ENCODE measurements at places on chromosomes 4 and X. TPM values are rescaled to one million over a fixed set of nuclear protein-coding genes. Genes with fewer than 3 reads are reported as not detected.

- peaks cover 7% of the 10 kb centered on the region for H3K4me1 ChIP-seq
- no peak overlapping the region for H3K27ac ChIP-seq
- H3K27me3 ChIP-seq = no peaks in the 10 kb centered on the region
- DNase-seq = no peak
Observed at GRCh38 chr4:126372634-126373033, 1057.9 kb downstream of the FAT4 start.

GRCh38 chr4:173009129-173009823 lies 159.3 kb upstream of the GALNT7 start:
- no peaks in the 10 kb centered on the region for H3K4me1 ChIP-seq
- DNase-seq = no peak
- no peak overlapping the region for H3K4me3 ChIP-seq
- H3K27me3 ChIP-seq = no peaks in the 10 kb centered on the region

DNA sequence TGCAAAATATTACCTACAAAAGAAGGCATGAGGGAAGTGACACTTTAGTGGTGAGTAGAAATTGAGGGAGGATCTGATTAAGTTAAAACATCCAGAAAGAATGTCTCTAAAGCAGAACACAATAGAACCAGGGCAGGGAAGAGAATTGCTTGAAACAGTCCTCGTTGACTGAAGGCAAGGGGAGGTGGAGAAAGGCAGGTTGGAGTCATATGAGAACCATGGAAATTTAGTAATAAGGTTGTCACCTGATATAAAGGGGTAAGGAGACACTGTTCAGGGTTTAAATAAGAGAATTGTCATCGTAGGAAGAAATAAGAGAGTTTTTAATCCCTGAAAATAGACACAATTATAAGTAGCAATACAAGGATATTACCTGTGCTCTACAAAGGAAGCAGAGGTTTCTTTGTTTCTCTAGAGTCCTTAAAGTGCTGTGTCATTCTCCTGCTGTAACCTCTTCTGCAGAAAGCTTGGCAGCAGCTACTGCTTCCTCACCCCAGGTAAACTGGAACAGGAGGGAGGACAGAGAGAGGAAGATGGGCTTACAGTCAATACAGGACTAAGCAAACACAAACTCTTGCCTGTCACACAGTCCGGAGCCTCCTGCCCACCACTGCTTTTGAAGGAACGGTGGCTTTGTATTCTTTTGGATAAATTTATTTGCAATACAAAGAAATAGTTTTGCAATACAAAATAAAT lies 258.4 kb downstream of the PPARGC1A start:
- H3K4me3 ChIP-seq = no peak overlapping the region
- no peaks in the 10 kb centered on the region for H3K4me1 ChIP-seq
- no peaks in the 10 kb centered on the region for H3K36me3 ChIP-seq

Gene PPARGC1A
- total RNA-seq = 11.3 TPM

Gene DRP2
- 0.05 TPM for total RNA-seq

Gene ZNF185
- 64.8 TPM for total RNA-seq

DNA sequence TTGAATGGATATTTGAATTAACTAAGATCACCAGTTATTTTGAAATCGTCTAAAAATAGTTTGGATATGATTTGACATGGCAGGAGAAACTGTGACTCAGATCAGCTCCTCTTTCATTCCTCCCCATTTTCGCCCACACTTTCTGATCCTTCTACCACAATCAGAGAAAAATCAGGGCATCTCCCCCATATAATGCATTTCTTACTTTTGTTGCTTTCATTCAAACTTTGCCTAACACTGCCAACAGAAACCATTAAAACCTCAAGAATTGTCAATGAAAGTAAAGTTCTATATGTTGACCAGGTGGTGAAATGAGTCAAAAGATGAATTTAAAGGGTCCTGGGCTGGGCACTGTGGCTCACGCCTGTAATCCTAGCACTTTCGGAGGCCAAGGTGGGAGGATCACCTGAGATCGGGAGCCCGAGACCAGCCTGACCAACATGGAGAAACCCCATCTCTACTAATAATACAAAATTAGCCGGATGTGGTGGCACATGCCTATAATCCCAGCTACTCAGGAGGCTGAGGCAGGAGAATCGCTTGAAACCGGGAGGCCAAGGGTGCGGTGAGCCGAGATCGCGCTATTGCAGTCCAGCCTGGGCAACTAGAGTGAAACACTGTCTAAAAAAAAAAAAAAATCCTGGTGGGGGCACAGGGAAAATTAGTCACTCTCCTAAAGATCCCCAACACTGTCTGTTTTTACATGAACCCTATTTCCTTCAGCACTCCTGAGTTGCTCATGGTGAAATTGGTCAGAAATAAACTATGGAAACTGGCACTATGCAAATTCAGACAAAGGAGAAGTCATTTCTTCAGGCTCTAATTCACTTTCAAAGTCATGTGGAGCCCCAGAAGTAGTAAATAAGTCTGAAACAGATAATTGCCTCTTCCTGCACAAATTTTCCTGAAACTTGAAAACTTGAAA lies 122.8 kb upstream of the NOCT start:
- H3K4me3 ChIP-seq = no peak overlapping the region
- no peak overlapping the region for H3K27ac ChIP-seq
- H3K27me3 ChIP-seq = no peaks in the 10 kb centered on the region

GRCh38 chr4:48242511-48243195 lies 27.0 kb downstream of the TEC start:
- H3K4me1 ChIP-seq = peaks cover 9% of the 10 kb centered on the region
- H3K27me3 ChIP-seq = no peaks in the 10 kb centered on the region
- H3K27ac ChIP-seq = no peak overlapping the region
- DNase-seq = no peak
- no peaks in the 10 kb centered on the region for H3K36me3 ChIP-seq

DNA sequence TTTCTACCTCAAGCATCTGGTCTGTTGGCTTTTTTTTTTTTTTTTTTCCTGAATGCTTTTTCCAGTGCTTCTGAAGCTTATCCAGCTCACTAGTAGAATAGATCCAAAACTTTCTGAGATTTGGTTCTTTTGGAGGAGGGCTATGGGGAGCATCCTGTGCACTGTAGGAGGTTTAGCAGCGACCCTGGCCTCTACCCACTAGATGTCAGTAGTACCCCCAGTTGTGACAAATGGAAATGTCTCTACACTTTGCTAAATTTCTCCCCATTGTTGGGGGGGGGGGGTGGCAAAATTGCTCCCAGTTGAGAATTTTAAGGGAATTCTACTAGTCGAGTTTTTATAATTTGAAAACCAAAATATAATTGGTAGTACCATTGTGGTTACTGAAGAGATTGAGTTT lies 23.0 kb upstream of the PPA2 start:
- H3K4me1 ChIP-seq = no peaks in the 10 kb centered on the region
- no peaks in the 10 kb centered on the region for H3K36me3 ChIP-seq
- no peaks in the 10 kb centered on the region for H3K27me3 ChIP-seq
- H3K4me3 ChIP-seq = no peak overlapping the region
- DNase-seq = no peak

Gene TAF1
- total RNA-seq = 24.5 TPM

GRCh38 chr4:41287852-41288251 lies 31.1 kb downstream of the UCHL1 start:
- no peak overlapping the region for H3K4me3 ChIP-seq
- DNase-seq = no peak
- H3K36me3 ChIP-seq = no peaks in the 10 kb centered on the region
- no peak overlapping the region for H3K27ac ChIP-seq
- no peaks in the 10 kb centered on the region for H3K4me1 ChIP-seq

Gene SYP
- total RNA-seq = 1.3 TPM

Gene MGAT4D
- total RNA-seq = not detected

DNA sequence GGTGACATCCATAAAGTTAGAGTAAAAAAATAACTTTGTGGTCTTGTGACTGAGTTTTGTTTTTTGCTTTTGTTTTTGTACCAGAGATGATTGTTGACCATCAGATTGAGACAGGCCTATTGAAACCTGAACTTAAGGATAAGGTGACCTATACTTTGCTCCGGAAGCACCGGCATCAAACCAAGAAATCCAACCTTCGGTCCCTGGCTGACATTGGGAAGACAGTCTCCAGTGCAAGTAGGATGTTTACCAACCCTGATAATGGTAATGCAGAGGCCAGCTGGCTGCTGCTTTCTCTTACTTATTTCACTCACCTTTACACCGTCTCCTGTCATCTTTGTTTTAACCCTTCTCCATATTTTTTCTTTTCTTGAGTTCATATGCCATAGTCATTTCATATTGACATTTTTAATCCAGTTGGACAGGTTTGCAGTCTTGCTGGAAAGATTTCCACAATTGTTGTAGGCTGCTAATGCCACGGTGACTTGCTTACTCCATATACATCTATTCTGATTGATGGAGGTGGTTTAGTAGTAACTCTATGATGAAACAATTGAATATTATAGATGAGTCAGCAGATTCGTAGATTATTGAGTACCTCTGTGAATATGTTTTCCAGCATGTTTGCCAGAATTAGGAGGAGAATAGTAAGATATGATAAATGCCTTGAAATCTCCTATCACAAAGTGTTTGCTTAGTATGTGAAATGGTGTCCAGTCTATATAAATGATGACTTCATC lies 18.3 kb downstream of the SLC4A4 start:
- no peaks in the 10 kb centered on the region for H3K36me3 ChIP-seq
- H3K4me3 ChIP-seq = no peak overlapping the region
- no peaks in the 10 kb centered on the region for H3K27me3 ChIP-seq

DNA sequence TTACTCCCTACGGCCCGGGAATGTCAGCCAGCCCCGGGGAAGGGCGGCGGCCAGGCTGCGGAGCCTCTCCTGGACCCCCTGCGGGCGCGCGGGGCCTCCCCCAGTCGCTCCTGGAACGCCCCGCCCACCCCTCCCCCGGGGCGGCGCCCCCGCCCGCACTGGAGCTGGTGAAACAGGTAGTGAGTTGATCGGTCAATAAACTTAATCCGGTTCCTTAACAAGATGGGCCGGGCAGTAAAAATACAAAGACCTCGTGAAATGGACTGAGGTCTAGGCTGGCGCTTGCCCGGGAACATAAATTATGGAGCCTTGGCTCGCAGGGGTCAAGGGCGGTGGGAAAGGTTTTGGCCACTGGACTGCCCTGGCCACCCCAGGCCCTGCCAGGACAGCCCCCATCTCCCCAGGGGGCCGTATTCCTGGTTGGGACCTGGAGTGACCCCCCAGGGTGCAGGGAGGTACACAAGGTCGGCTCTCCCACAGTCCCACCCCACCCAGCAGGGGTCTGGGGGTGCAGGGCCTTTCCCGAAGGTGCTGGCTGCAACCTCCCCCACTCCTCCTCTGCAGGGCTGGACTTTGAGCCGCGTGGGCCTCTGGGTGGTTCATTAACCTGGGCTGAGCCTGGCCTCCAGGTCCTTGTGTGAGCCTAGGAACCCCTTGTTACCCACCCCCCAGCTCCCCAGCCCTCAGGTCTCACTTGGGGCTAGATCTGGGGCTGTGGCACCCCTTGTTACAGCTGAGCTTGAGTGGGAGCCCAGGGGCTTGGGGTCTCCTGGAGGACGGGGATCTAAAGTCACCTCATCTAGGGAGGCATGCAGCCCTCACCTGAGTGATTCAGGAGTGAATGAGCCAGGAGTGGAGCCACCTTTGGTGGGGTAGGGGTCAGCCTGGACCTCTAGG lies 2.5 kb downstream of the FGFR3 start:
- no peak overlapping the region for H3K27ac ChIP-seq
- peak overlapping the region; percentile 70 for H3K4me3 ChIP-seq
- H3K27me3 ChIP-seq = peaks cover 46% of the 10 kb centered on the region
- no peaks in the 10 kb centered on the region for H3K36me3 ChIP-seq
- DNase-seq = no peak

DNA sequence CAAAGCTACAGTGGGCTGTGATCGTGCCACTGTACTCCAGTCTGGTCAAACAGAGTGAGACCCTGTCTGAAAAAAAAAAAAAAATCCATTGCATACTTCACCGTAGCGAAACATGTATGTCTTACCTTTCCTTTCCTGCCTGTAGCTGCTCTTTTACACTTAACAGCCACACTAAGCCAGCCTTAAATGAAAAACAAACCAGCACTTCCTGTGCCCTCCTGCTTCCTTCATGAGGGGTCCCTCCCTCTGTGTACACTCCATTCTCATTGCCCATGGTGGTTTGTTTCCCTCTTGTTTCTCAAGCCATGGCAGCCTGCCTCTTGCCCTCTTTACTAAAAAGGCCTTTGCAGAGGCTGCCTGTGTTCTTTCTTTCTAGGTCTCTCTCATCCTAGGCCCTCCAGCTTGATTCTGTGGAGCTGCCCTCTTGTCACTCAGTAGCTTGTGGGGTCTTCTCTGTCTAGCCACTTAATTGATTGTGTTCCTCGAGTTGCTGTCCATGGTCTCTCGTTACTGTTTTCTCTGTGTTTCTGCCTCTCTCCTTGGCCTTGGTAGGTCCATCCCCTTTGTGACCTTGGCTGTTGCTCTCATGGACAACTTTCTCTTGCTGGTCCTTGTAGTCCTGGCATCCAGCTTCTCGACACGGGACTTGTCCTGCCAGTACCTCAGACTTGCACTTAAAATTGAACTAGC lies 52.1 kb upstream of the MSANTD1 start:
- peaks cover 76% of the 10 kb centered on the region for H3K36me3 ChIP-seq
- no peak overlapping the region for H3K27ac ChIP-seq
- no peak overlapping the region for H3K4me3 ChIP-seq
- DNase-seq = peak; percentile 16
- H3K27me3 ChIP-seq = no peaks in the 10 kb centered on the region

DNA sequence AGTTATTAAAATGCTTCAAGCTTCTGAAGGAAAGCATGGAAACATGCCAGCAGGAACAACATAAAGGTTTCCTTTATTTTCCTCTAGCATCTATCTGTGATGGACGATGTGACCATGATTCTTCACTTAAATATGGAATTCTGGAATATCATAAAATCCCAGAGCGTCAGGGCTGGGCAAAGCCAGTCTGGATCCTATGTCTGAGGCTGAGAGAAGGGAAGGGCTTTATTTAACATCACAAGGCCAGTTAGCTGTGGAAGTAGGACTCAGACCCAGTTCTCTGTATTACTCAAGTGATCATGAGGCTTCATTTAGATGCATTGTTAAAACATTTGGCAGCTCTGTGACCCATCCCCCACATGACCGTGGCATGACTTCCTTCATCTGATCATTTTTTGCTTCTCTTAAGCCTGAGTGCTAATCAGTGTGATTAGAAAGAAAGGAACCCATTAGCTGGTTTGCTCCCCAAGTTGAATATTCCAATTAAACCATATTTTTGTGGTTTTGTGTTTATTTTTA lies 40.9 kb upstream of the EOLA2 start:
- H3K27ac ChIP-seq = no peak overlapping the region
- H3K36me3 ChIP-seq = no peaks in the 10 kb centered on the region
- peaks cover 7% of the 10 kb centered on the region for H3K4me1 ChIP-seq
- no peak overlapping the region for H3K4me3 ChIP-seq
- H3K27me3 ChIP-seq = no peaks in the 10 kb centered on the region
- no peak for DNase-seq

Gene SGMS2
- 88.8 TPM for total RNA-seq

Gene GYPA
- total RNA-seq = not detected

GRCh38 chr4:100009490-100009889 lies 59.4 kb upstream of the H2AZ1 start:
- no peak for DNase-seq
- no peak overlapping the region for H3K4me3 ChIP-seq
- H3K4me1 ChIP-seq = no peaks in the 10 kb centered on the region
- H3K36me3 ChIP-seq = no peaks in the 10 kb centered on the region
- no peaks in the 10 kb centered on the region for H3K27me3 ChIP-seq
